ENCODE measurements at places on chromosomes 16 and 17.

DNA sequence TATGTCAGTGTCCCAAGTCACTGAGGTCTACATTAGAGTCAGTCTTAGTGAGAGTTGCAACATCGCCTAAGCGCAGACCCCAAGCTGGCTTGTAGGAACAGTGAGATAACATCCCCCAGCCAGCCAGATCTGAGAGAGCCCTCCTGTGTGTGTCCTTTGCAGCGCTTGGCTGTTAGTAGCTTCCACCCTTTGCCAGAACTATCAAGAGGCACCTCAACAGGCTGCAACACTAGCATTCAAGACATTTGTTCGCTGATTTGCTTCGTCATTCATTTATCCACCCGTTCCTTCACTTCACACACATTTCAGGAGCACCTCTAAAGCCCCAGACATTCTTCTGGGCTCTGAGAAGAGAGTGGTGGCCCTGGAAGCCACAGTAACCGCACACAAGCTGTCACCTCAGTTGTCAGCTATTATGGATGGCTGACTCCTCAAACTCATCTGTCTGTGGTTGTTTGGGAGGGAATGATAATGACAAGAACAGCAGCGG, 289.6 kb downstream of the WWOX start:
- no peak for DNase-seq

- no peak for DNase-seq
Observed at GRCh38 chr17:69567130-69567529, 152.6 kb downstream of the MAP2K6 start.

DNA sequence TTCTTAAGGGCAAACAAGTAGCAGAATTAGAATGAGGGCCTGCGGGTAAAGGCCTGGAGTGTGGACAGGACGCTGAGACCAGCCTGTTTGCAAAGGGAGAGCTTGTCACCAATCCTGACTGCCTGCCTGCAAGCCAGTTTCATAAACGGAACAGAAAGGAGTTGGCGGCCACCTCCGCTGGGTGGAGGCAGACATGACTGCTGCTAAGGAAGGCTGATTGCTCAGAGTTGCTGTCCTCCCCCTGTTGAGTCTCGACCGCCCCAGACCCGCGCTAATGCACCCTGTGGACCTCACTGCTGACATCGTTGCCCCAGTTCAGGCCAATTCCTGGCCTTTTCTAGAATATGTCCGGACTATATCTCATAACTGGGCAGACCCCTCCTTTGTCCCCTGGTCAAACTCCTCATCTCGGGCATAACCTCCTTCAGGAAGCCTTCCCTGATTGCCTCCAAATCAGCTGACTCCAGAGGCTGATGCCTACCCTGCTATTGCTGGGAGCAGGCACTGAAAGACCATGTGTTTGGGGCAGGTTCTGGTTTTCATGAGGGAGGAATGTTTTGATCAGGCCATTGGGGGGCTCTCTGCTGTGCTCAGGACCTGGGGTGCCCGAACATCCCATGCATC, 153.0 kb upstream of the CIBAR2 start:
- no peak for DNase-seq

DNA sequence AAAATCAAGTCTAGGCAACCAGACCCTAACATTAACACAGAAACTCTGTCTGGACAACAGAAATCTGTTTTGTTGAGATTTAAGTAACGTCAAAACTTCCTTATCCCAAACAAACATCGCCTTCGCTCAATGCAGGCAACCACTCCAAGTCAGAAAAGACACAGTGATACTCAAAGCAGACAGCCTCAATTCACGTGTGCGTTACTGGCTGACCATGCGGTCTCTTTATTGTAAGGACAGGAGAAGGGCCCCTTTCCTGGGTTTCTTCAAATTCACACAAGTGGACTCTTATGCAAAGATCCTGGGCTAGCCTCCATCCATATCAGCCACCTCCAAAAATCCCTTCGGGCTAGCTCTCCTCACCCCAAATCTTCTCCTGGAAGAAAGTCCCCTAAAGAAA, 467.7 kb downstream of the SOX9 start:
- DNase-seq, result no peak

DNA sequence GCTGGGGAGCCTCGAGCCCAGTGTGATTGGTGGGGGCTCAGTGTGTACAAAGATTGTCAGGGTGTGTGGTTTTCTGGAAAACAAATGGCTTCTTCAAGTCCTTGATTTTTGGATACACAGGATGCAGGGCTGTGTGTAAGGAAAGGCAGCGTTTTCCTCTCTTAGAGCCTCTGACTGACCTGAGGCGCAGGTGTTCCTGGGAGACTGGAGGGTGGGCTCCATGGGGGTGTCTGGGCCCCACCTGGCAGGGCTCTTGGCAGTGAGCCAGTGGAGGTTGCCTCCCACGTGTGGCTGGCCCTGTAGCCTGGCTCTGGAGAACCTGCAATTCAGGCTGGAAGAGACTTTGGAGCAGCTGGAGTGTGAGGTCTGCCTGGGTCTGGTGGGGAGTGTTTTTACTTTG, 5.0 kb downstream of the FOXK2 start:
- no peak for DNase-seq

DNA sequence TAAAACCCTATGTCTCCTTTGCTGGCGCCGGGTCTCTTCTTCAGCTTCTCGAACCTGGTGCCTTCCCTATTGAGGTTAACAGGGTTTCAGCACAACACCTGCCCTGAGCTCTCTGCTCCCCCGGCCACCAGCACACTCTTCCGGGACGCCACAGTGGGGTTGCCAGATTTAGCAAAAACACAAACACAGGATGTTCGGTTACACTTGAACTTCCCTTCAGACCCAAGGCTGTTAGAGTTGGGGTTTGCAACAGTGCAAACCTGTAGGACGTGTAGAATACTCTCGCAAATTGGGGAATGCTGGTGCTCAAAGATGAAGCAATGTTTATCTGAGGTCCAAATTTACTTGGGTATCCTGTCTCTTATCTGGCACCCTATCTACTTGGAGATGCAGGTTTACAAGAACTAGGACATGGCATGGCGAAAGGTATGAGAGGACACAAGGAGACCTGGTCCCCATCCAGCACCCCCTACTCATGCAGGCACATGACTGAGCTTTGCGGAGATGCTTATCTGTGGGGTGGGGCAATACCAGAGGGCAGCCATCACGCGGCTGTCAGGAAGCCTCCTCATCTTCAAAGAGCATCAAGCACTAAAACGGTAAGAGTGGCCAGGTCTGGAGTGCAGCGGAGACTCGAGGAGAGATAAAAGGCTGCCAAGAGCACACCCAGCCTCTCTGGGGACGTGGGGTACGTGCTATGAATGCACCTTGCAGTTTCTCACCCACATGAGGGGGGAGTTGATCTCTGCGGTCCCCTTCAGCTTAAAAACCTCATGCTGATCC, 52.8 kb downstream of the SDK2 start:
- peak; percentile 23 for DNase-seq

Measured in activated CD4-positive, CD25-positive, alpha-beta regulatory T cell treated with anti-CD3 and anti-CD28 coated beads, Interleukin-2, amount 50 U/mL, for 16 hours (primary cell).